ENCODE measurements at places on chromosomes 4 and X.

DNA sequence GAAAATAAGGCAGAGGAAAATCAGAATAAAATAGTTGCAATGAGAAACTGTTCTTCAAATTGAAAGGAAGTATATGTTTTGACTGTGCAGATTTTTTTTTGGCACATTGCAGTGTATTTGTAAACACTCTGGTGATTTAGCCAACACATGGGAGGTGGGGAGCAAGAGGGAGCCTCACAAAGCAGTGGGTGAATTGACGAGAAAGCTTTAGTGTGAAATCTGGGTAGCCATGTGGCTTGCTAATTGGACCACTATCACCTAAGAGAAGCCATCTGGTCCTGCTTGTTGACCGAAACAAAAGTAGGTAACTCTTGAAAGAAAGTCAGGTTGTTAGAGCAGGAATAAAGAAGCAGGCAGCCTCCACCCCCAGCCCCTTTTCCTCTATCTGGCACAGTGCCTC, 10.4 kb downstream of the CLCN5 start:
- no peak for DNase-seq

- DNase-seq = peak; percentile 25
Measured at GRCh38 chr4:122503214-122503613, 46.7 kb upstream of the IL2 start.

DNA sequence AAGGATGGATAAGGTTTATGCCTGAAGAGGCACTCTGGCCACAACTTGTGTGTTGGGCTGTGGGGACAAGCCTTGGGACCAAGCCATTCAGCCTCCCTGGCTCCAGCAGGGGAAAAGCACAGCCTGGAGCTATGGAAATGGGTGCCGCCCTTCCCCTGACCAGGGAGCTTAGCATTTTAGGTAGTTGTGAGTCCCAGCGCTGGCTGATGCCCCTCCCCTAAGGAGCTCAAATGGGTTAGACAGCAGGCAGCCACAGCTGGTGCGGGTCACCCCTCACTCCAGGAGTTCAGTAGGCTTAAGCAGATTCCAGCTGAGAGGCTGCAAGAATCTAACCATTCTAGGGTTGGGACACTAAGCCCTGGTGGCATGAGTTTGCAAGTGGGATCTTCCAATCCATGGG, 172.9 kb downstream of the KCNIP4 start:
- no peak for DNase-seq

- no peak for DNase-seq
Measured at GRCh38 chrX:9122519-9123245, 88.8 kb upstream of the FAM9B start.

DNA sequence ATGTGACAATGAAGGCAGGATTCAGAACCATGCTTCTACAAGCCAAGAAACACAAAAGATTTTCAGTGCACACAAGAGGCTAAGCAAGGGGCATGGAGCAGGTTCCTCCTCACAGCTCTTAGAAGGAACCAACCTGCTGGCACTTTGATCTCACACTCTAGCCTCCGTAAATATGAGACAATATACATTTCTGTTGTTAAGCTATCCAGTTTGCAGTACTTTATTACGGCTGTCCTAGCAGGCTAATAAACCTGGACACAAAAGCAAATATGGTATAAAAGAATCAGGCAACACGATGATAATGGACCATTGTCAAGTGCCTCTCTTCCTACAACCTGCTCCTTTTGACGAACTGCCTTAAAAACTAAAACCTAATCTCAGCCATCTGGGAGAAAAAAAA, 114.5 kb downstream of the ZAR1 start:
- no peak for DNase-seq

DNA sequence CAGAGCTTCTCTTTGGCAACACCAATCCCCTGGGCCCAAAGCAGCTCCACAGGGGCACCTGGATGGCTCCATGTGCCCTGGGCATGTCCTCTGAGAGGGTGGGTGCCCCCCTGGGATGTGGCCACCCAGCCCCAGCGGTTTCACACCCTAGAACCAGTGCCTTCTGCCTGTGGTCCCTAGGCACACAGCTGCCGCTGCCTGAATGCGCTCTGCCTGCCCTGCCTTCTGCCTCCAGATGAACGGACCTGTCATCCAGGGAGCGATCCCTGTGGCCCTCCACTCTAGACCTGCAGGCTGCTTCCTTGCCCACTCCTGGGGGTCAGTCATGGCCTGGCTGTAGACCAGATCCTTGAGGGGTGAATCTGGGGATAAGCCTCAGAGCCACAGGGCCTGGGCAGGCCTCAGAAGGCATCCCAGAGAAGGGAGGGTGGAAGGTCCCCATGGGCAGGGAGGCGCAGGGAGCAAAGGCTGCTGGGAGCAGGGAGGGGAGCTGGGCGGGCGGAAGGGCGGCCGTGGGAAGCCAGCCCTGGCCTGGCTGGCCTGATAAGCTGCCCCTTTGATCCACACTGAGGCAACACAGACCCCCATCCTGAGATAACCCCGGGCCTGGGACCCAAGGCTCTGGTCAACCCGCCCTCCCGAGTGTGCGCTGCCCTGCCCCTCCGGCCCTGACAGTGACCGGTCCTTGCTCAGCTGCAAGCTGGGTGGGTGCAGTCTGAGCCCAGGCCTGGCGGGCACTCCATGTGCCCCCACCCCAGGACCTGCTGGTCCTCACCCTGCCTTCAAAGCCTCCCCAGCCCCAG, 8.1 kb upstream of the FGFR3 start:
- no peak for DNase-seq

DNA sequence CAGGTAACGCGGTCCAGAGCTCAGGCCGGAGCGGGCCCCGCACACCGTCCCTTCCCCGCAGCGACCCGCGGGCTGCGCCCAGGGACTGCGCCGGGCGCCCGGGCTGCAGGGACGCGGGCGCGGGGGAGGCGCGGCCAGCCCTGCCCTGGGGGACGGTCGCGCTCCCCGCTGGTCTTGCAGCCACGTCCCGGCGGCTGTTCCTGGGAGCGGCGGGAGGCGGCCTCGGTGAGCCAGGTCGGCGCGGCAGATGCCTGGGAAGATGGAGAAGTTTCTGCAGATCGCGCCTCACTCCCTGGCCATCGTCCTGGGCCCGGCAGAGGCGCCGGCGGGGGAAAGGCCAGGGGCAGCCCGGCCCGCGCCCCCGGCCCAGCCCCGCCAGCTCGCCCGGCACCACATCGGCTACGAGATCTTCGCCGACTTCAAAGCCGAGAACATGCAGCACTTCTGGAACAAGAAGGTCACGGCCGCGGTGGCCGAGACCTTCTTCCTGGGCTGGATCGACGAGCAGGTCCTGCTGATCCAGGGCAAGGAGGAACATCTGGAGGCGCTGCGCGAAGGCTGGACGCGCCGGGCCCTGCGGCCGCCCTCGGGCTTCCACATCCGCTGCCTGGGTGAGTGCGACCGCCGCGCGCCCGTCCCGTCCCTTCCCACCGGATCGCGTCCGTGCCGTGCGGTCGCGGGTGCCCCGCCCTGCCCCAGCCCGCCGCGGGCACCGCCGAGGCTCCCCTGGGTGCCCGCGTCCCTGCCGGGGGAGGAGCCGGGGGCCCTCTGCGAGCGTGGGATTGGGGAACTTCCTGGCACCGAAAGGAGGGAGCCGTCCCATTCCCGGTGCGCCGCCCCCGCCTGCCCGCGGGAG, 107.4 kb upstream of the STOX2 start:
- DNase-seq = no peak

GRCh38 chr4:87053176-87053658, 118.4 kb downstream of the AFF1 start:
- no peak for DNase-seq
